Right renal cortex interstitium (tissue), 3 donors: ENCODE measurements at places on chromosomes 5 and 9.

DNA sequence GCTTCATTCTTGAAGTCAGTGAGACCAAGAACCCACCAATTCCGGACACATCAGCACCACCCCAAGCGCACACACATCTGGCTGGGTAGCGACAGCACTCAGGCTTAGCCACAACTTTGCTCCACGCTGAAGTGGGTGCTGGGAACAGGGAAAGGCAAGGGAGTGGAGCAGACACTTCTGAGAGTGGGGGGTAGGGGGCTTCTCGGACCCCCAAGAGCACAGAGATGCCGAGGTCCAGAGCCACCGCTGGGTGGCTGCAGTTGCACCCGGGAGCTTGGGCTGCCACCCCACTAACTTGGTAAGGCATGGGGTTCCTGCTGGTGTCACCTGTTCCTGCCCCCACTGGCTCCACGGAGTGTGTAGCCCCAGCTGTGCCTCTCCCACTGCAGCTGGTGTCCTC is 225.3 kb upstream of the RIOK2 start:
- DNase-seq: no peak

GRCh38 chr5:179505636-179506261 is 44.6 kb upstream of the RUFY1 start:
- DNase-seq: no peak

DNA sequence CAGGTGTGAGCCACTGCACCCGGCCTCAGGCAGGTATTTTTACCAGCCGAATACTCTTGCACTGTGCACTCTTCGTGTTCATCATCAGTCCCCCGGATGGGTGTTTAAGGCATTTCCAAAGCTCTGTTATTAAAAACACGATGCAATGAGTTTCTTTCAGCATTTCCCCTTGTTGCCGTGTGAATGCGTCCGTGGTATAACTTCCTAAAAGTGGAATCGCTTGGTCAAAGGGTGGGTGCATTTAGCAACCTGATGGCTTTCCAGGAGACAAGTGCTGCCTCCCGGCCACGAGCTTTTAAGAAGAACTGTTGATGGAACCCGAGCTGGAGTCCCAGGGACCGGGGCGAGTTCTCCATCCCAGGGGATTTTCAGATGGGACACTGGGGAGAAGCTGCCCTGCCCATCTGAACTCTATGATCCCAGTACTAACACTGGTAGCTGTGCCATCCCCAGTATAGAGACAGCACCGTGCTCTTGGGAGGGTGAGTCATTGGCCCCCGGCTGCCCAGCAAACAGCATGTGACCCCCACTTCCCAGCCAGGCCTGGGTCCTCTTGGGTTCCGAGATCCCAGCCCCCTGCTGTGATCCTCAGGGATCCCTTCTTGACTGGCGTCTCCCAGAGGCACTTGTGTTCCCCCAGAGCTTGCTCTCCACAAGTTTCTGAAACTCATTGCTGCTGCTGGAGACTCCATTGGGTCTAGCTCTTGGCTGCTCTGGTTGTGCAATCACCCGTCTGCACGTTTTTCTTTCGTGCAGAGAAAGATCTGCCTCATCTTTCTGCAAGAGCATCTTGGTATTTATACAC is 169.5 kb upstream of the IER5L start:
- no peak for DNase-seq

DNA sequence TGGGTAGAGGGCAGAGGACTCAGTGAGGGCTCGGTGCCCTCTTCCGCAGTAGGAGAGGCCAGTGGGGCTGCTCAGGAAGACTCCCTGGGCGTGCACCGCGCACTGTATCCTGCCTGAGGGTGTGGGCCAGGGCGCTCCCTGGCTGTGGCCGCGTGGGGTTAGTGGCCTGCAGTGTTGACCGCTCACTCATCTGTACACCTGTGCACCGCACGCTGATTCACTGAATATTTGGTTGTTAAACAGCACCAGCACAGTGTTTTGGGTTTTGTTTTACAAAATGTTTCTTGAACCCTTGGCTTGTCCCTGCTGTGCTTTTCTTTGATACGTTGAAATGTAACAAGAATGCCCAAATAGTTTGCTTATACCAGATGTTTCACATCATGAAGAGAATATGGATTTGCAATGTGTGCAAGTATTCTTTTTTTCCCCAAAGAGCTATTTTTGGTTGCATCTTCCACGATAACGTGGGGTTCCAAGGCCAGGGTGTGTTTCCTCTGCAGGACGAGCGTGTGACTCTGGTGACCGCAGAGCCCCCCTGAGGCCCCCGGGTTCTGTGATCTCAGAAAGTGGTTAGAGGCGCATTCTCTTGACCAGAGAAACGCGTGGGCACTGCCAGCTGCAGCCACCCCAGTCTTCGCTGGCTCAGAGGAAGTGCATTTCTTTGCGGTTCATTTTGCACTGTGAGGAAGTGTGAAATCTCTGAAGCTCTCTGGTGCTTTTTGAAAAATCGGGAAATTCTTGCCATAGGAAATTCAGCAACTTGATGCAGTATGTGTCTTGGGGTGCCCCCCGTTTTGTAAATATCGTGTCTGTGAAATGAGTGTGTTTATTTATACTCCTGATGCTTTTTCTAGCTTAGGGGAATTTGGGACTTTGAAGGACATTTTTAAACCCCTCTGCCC is 46.9 kb downstream of the AHRR start:
- DNase-seq: no peak

DNA sequence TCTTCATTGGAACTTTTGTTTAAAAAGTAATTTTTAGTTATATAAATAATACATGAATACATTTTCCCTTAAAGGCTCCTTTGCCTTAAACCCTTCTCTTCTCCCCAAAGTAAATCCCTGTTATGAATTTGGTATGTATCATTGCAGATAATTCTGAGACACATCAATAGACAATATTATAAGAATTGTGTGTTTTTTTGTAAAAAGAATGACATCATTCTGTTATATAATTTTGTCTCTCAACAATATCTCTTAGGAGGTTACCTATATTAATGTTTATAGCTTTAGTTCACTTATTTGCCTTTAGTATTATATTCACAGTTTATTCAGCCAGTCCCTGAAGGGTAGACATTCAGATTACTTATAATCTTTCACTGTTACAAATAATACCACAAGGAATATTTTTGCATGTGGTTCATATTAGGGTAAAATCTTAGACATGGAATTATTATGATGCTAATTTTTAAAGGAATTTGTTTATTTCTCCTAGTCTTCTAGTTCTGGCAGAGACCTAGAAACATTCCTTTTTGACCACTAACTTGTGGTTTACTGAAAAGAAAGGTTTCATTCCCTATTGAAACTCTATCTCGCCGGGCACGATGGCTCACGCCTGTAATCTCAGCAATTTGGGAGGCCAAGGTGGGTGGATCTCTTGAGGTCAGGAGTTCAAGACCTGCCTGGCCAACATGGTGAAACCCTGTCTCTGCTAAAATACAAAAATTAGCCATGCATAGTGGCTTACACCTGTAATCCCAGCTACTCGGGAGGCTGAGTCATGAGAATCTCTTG is 105.6 kb downstream of the KCTD16 start:
- no peak for DNase-seq

- DNase-seq: no peak
Observed at GRCh38 chr5:116778032-116778431, 203.4 kb upstream of the SEMA6A start.

DNA sequence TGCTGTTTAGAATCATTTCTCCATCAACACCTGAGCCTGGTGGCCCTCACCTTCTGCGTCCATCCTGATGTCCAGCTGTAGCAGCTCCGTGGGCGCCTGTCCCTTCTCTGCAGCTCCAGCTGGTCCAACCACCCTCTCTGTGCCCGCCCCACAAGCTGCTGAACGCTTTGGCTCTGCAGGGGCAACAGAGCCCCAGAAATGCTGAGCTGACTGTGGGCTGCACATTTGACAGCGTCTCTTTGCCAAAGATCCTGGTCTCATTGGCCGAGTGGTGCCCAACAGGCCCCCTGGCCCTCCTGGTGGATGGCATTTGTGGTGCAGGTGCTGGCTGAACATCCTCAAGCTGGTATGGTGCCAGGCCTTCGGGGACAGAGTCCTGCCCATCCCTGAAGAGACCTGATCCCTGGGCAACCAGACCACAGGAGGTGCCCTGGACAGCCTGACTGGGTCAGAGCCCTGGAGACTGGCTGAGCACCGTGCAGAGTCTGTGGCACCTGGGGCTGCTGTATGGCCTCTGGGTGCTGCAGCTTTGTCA is 25.3 kb upstream of the CEP72 start:
- DNase-seq: no peak

DNA sequence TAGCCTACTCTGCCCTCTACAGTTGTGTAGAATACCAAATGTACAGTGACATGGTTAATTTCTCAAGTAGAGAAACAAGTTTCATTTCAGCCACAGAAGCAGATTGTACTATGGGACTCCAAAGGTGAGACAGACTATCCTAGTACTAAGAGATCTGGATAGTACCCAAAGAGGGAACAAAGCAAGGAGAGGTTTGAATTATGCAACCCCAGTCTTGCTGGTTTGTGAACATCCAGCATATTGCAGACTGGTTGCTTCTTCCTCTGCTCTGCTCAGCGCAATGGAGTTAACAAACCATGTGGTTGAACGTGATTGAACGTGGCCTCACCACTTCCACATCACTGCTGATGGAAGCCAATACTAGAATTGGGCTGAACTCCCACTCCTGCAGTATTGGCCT is 43.3 kb upstream of the ALDOB start:
- DNase-seq: no peak

DNA sequence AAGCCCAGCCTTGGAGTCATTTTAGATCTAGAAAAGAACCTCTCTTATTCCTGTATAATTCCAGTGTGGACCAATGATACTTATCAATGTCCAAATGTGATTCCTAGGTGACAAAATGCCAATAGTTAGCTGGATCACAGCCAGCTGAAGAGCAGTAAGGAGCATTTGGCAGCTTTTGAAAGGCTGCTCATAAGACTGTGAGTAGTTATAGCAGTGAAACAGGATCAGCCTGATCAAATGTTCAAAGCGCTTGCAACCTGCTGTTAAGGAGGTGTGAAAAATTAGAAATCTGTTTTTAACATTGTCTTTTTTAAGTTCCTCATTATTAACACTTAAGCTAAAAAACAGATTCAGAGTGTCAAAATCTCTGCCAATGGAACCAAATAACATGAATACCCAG is 85.1 kb downstream of the SSBP2 start:
- no peak for DNase-seq

- no peak for DNase-seq
Observed at GRCh38 chr9:102354041-102354440, 615.6 kb upstream of the GRIN3A start.

DNA sequence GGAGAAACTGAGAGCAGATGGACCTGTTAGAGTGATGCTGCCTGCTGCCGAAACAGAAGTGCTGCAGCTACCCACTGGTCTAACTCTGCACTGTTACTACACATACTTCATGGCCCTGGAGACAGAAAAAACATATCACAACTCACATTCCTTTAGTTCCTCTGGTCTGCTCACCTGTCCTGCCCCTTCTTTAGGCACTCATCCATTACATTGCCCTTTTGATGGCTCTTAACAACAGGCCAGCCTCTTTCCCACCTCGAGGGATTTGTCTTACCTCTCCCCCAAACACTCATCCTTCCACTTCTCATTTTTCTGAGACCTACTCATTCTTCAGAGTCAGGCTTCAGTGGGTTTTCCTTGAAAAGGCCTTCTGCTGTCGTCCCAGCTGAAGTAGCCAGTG is 49.2 kb downstream of the KCTD16 start:
- no peak for DNase-seq

- no peak for DNase-seq
Observed at GRCh38 chr9:5815461-5815860, 17.5 kb downstream of the ERMP1 start.

- no peak for DNase-seq
Observed at GRCh38 chr9:135212961-135213360, 125.5 kb downstream of the OLFM1 start.

DNA sequence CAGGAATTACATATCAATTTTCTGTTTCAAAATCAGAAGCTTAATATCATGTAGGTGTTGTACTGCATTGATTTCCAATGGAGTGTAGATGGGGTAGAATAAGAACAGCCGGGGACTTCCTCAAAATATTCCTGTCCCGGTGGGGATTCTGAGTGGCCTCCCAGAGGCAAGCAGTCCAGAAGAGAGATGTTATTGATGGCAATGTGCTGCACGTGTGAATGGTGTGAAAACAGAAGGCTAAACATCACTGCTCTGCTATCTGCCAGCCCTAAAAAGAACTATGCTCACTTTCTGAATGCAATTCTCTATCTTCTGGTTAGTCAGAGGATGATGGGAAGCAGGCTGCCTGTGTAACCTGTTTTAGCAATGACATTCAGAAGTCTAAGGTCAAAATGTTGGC is 91.0 kb upstream of the CKMT2 start:
- no peak for DNase-seq

- DNase-seq: no peak
Observed at GRCh38 chr9:34976441-34976840, 13.1 kb upstream of the DNAJB5 start.

- DNase-seq: no peak
Observed at GRCh38 chr5:139092741-139093343, 105.3 kb downstream of the SIL1 start.

- DNase-seq: no peak
Observed at GRCh38 chr5:28488752-28489151, 1450.4 kb upstream of the CDH9 start.

DNA sequence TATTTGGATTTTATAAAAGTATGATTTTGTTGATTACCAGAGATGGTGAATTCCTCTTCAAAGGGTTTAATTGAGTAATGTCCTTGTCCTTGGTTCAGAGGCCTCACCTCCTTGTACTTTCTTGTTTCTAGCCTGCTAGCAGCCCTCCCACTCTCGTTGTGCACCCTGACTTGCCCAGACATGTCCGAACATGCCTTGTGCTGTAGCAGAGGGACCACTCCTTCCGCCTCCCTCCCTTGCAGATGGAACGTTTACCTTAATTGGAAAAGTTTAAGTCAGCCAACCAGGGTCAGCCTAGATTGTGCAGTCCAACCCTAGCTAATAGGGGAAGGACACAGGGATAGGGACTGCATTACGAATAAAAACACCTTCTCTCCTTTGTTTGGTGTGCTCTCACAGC is 406.9 kb upstream of the NMUR2 start:
- DNase-seq: no peak

DNA sequence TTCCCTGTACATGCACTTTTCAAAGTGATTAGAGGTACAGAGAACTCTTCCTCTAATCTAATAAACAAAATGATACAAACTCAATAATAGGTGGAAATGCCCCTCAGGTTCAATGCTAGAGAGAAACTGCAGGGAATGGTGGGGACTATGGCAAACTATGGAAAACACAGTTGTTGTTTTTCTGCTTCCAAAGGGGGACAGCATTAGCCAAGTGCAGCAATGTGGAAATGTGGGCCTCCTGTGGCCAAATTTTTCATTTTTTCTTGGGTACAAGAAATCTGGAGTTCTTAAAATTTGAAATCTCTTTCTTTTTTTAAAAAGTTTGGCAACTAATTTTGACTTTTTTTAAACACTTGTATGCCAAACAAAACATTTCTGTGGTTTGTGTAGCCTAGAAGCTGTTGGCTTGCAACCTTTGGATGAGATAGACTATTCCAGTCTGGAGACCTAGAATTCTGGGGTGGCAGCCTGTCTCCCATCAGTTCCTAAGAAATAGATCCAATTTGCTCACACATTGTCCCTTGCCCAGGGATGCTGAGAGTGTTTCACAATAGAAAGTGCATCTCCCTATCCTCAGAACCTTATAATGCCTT is 218.6 kb downstream of the PAPPA start:
- no peak for DNase-seq
